ENCODE measurements at places on chromosomes 6 and 20.

DNA sequence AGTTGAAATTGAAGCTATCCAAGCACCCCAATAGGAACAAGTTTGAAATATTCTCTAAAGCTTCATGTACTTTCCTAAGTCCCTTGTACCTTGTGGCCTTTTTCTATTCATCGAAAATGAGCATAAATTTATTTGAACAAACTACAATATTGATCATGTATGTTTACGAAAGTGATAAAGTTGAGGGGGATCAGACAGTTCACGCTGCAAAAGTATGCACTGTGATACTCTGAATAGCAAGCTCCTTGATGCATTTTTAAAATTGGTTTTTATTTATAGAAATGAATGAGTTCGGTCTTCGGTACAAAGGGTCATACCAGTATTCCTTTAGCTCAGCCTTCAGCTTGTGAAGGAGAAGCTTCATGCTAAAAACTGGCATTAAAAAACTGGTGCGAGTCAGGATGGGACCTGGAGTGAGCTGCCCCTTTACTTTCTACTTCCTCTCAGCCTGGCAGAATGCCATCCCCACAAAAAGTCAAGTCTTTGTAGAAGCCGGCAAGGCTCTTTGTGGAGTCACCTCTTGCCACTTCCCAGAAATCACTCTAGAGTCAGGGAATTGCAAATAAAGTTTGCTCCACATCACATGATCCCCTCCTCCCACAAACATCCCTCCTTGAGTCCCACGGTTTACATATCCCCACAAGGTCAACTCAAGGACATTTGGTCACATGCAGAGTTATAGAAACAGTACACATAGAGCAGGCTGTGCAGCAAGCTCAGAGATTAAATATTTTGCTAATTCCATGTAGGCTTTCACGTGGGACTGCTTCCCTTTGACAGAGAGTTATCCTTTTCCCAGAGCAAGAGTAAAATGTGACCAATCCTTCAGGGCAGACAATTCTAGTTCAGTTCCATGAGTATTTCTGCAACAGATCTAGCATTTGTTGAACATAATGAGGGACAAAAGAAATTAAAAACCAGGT is 34.6 kb upstream of the ADGRF1 start:
- no peak for DNase-seq

- no peak for DNase-seq
These were observed 421.0 kb downstream of the TENT5A start for GRCh38 chr6:81331526-81331925.

GRCh38 chr6:11756292-11756691 is 22.3 kb downstream of the ADTRP start:
- no peak for DNase-seq

DNA sequence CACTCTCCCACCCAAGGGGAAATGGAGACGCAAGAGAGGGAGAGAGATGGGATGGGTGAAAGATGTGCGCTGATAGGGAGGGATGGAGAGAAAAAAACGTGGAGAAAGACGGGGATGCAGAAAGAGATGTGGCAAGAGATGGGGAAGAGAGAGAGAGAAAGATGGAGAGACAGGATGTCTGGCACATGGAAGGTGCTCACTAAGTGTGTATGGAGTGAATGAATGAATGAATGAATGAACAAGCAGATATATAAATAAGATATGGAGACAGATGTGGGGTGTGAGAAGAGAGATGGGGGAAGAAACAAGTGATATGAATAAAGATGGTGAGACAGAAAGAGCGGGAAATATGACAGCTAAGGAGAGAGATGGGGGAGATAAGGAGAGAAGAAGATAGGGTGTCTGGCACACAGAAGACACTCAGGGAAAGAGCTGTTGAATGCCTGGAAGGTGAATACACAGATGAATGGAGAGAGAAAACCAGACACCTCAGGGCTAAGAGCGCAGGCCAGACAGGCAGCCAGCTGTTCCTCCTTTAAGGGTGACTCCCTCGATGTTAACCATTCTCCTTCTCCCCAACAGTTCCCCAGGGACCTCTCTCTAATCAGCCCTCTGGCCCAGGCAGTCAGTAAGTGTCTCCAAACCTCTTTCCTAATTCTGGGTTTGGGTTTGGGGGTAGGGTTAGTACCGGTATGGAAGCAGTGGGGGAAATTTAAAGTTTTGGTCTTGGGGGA is 754 bp downstream of the TNF start:
- no peak for DNase-seq

- no peak for DNase-seq
These were observed 4.5 kb upstream of the EPB41L2 start for GRCh38 chr6:131067521-131067920.

DNA sequence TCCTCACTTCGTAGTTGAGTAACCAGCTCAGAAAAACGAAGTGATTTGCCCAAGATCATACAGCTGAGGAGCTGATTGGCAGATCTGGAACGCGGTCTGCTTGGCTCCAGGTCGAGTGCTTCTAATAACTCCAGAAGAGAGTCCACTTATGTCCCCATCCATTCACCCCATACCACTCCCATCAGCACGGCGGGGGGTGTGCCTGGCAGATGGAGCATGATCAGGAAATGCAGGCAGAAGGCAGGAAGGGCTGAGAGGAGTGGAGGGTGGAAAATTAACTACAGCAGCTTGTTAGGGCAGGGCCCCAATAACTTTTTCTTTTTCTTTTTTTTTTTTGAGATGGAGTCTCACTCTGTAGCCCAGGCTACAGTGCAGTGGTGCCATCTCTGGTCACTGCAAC is 15.0 kb downstream of the FITM2 start:
- DNase-seq: no peak

Measured in stimulated activated CD4-positive, alpha-beta T cell treated with anti-CD3 and anti-CD28 coated beads, TNF-alpha, amount 100 ng/mL, for 48 hours (primary cell).